ENCODE measurements at places on chromosomes 16 and 17. TPM values are rescaled to one million over a fixed set of nuclear protein-coding genes. Genes with fewer than 3 reads are reported as not detected.

The MYH4 gene
- 0.10 TPM for polyA plus RNA-seq

The IRX3 gene
- 20.1 TPM for polyA plus RNA-seq

The SLC5A10 gene
- 0.58 TPM for polyA plus RNA-seq

The PLA2G10 gene
- polyA plus RNA-seq = 0.88 TPM

The EVI2B gene
- polyA plus RNA-seq = 2.0 TPM

The SHCBP1 gene
- polyA plus RNA-seq = 14.8 TPM

The RUNDC3A gene
- polyA plus RNA-seq = 1.8 TPM

The UBALD1 gene
- polyA plus RNA-seq = 13.3 TPM

The TBX6 gene
- 1.1 TPM for polyA plus RNA-seq

The RAPGEFL1 gene
- 13.2 TPM for polyA plus RNA-seq

DNA sequence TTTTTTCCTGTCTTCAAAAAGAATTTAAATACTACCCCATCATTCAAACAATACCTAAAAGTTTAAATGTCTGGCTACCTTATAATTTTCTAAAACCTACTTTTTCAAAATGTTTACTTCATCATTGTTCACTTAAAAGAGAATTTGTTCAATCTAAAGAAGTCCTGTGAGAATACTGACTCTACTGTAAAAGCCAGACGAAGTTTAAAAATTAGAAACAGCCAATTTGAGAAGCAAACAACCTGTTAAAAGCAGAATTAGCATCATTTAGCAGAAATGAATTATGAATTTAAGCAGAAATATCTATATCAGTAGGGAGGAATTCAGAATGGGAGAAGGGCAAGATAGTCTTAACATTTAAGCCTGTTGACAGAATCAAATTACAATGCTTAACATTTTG, 2.1 kb downstream of the SKA2 start:
- no peak for DNase-seq

DNA sequence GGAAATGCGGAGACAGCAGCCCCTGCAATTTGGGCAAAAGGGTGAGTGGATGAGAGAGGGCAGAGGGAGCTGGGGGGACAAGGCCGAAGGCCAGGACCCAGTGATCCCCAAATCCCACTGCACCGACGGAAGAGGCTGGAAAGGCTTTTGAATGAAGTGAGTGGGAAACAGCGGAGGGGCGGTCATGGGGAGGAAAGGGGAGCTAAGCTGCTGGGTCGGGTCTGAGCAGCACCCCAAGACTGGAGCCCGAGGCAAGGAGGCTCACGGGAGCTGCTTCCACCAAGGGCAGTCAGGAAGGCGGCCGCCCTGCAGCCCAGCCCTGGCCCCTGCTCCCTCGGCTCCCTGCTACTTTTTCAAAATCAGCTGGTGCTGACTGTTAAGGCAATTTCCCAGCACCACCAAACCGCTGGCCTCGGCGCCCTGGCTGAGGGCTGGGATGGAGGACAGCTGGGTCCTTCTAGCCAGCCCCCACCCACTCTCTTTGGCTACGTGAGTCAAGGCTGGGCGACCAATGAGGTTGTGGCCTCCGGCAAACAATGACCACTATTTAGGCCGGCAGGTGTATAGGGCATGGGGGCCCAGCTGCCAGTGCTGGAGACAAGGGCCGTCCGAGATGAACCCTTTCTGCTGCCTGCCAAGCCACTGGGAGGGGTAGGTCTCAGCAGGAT, 507 bp downstream of the SERPINF1 start:
- DNase-seq = no peak

DNA sequence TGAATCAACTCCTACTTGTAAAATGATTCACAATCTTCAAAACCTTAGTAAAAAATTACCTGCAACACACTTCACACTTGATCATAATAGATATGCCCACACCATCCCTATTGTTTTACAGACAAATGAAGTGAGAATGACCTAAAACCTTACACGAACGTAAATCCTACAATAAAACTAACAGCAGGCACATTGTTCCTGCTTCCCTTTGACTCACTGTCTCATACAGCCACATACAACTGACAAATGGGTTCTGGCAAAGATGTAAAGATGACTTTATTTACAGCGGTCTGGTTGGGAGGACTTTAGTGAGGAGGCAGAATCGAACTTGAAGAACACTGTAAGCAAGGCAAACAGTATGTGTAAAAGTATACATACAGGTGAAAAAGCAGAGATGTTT, 188.7 kb downstream of the MYO1D start:
- DNase-seq = no peak

- DNase-seq = no peak
Measured at GRCh38 chr17:79943347-79944241, 92.1 kb downstream of the TBC1D16 start.

GRCh38 chr17:63588797-63589196, 11.9 kb upstream of the TACO1 start:
- no peak for DNase-seq

DNA sequence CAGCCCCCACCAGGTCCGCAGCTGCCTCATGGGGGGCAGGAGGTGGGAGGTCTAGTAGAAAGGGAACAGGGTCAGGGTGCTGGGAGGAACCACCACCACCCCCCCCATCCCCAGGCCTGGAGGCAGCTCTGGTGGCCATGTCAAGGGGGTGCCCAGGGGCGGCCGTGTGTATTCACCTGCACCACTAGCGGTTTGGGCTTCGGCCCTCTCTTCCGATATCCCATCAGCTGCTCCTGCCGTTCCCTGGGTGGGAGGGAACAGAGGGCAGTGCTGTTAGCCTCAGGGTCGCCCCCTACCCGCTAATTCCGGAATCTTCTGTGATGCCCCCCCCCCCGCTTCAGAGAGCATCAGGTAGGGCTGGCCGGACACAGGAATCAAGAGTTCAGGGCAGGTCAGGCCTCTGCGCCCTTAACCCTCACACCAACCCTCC, 3.8 kb downstream of the CBX4 start:
- DNase-seq = no peak

- no peak for DNase-seq
Measured at GRCh38 chr17:50918933-50919296, 52.8 kb upstream of the TOB1 start.

- DNase-seq = no peak
Measured at GRCh38 chr17:76250141-76250540, 9.8 kb upstream of the RNF157 start.

GRCh38 chr17:43779145-43780125, 658 bp upstream of the DUSP3 start:
- DNase-seq = peak; percentile 69

GRCh38 chr17:31509095-31509804, 117.8 kb downstream of the RAB11FIP4 start:
- no peak for DNase-seq

GRCh38 chr16:89094252-89094879, 714 bp downstream of the ACSF3 start:
- no peak for DNase-seq

- DNase-seq = no peak
Measured at GRCh38 chr17:51742571-51742970, 415.9 kb downstream of the CA10 start.

DNA sequence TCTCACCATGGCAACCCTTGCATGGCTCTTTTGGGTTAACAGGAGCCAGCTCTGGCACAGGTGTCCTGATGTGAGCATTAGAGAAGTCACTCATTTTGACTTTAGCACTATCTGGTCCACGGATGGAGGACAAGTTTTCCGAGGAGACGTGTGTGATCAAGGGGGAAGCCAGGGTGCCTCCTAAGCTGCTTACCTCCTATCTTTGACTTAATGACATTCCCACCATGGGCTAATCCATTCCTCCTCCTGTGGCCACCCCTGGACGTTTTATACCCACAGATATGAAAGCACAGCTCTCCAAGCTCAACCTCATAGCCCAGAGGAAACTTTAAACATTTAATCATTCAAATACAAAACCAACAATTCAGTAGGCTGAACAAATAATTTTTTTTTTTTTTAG, 18.8 kb downstream of the MPP2 start:
- DNase-seq = no peak

DNA sequence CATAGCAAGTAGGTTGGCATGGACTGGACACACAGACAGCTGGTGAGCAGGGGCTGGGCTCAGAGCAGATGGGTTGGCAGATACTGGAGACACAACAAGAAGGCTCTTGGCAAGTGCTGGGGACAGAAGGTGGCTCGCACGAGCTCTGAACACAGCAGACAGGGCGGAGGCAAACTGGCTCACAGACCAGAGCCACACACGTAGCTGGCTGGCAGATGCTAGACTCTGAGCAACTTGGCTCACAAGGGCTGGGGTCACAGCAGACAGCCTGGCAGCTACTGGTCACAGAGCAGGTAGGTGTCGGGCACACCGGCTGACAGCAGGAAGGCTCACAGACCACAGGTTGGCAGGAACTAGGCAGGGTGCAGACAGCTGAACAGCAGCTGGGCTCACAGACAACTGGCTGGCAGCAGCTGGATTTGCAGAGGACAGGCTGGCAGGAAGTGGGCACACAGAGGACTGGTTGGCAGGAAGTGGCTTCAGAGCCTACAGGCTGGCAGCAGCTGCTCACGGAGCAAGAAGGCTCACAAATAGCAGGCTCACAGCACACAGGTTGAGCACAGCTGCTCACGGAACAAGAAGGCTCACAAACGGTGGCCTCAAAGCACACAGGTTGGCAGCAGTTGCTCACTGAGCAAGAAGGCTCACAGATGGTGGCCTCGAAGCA, 725 bp downstream of the KRTAP16-1 start:
- no peak for DNase-seq

GRCh38 chr16:79607587-79607986, 7.0 kb upstream of the MAF start:
- DNase-seq = no peak

DNA sequence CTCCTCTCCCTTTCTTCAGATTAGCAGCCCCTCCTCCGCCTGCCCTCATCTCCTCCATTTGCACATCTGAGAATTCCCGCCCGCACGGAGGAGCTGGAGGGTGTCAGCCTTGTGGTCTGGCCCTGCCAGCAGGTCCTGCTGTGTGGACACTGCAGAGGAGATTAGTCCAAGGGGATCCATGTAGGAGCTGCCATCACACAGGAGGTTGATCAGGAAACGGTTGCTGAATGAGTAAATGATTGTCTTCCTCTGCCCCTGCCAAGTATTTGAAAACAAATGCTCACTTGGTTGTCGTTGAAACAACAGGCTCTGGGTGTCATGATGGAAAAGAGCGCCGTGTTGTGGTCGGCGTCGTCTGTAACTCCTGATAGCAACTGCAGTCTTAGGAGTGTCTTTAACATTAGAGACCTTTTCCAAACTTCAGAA, 63.8 kb upstream of the CHMP6 start:
- no peak for DNase-seq

- DNase-seq = no peak
Measured at GRCh38 chr16:81885976-81886586, 107.0 kb downstream of the PLCG2 start.

DNA sequence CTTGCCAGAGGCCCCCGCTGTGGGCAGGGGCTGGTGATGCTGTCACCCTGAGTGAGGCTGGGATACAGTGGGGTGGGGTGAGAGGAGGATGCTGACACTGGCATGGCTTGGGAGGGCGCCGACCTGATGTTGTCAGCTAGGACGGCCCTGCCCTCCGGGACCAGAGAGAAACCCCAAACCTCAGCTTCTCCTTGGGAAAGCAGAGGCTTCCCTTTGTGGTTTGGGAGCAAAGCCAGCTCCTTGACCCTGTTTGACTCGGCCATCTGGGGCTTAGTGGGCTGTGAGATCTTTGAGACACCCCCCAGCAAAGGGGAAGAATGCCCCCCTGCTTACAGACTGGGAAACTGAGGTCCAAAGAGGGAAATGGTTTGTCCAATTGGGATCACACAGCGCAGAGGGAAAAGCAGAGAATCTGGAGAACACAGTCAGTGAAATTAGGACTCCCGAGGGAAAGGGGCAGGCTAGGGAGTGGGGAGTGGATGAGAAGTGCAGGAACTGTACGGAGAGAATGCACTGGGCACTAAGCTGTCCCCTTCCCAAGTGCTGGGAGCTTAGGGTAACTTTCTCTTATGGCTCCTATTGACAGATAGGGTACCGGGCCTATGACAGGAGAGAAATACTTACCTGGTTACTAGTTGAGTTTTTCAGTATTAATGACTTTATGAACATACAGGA, 40.7 kb upstream of the DLX4 start:
- DNase-seq = no peak

- DNase-seq = no peak
Measured at GRCh38 chr17:2721603-2722002, 10.0 kb upstream of the CLUH start.

- no peak for DNase-seq
Measured at GRCh38 chr17:43338886-43339516, 59.8 kb upstream of the ARL4D start.

GRCh38 chr16:57842601-57843000, 40.3 kb upstream of the KIFC3 start:
- no peak for DNase-seq

DNA sequence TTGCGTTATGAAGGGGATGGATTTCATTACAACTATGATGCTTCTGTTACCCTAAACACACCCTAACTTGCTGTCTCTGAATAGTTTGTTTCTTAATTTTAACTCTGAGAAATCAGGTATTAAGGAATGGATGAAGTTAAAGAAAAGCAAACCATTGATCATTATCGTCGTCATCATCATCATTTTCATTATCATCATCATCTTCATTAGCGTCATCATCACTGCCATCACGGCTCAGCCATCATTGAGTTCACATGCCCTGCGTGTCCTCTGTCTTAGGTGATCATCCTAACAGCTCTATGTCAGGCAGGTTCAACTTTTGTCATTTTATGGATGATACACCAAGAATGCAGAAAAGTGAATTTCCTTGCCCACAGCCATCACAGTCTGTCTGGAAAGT, 477.5 kb upstream of the EEF2KMT start:
- DNase-seq = no peak

DNA sequence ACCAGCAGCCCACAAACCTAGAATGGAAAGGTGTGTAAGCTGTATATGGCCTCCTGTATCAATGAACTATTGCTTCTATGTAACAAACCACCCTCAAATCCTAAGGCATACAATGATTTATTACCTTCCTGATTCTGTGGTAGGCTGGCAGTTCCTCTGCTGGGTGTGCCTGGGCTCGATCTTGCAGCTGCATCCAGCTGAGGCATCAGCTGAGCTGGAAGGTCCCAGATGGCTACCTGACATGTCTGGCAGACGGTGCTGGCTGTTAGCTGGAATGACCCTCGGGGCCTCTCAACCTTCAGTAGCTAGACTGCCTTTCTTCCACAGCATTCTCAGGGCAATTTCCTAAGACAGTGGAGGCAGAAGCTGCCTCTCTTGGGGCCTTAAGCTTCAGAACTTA, 152.7 kb downstream of the RAB11FIP4 start:
- no peak for DNase-seq

- DNase-seq = no peak
Measured at GRCh38 chr17:63514974-63515373, 8.2 kb upstream of the KCNH6 start.

GRCh38 chr16:90034504-90034903, 15.2 kb upstream of the DBNDD1 start:
- DNase-seq = no peak

GRCh38 chr17:44308320-44308818, at the start of gene RUNDC3A:
Gene RUNDC3A, plus strand, starts transcription at chr17:44308601. Its CDS starts 232 bp downstream, at chr17:44308833.
- peak; percentile 90 for DNase-seq

Measured in left kidney (tissue), 8 donors.